ENCODE measurements at places on chromosomes 4 and X.

GRCh38 chr4:188032170-188032569 lies 36.6 kb downstream of the ZFP42 start:
- no peak for DNase-seq

DNA sequence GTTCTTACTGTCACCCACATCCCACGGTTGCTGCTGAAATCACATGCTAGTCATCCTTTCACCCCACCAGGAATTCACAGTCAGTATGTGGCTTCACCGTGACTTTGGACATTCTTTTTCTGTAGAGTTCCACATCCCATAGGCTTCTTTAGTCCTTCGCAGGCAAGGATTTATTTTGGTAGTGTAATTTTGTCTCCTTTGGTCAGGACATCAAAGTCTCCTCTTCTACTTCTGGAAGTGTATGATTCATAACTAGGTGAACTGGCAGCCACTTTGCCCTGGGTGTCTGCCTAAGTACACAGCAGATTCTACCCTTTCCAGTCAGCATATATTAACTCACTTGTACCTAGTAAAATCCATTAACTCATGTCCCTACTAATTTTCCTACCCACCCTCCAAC lies 38.3 kb upstream of the MMAA start:
- no peak for DNase-seq

- no peak for DNase-seq
Measured at GRCh38 chrX:25296850-25297249, 281.1 kb upstream of the ARX start.

DNA sequence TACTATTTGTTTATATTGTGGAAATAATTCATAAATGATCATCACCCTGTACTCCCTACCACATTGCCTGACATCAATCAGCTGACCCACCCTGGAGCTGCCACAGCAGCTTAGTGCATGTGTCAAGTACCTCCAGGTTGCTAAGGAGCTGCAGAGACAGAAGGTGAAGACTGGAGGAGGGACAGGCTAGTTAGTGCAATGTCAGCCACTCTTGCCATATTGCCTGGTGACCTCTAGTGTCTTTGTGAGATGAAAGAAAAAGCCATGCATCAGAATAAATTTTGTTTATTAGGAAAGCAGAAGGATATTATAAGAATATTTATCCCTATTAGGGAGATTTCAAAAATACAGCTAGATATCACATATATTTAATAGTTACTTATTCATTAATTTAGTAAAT lies 243.9 kb upstream of the FAT4 start:
- no peak for DNase-seq

DNA sequence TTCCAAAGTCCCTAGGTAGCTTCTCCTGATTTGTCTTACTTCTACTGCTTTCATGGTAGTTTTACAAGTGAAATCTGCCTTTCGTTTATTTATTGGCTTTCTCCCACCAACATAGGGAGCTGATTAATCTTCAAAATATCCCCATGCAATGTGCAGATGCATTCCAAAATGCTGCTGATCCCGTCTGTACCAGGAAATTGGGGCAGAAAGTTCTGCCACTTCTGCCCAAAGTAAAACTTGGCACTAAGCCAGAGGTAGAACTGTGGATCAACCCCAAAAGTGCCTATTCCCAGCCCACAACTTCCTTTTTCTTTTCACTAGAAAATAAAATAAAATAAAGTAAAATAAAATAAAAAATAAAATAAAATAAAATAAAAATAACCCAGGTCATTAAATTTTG lies 47.3 kb upstream of the PPARGC1A start:
- no peak for DNase-seq

- DNase-seq, result no peak
Measured at GRCh38 chr4:25879587-25879986, 16.8 kb upstream of the SEL1L3 start.

DNA sequence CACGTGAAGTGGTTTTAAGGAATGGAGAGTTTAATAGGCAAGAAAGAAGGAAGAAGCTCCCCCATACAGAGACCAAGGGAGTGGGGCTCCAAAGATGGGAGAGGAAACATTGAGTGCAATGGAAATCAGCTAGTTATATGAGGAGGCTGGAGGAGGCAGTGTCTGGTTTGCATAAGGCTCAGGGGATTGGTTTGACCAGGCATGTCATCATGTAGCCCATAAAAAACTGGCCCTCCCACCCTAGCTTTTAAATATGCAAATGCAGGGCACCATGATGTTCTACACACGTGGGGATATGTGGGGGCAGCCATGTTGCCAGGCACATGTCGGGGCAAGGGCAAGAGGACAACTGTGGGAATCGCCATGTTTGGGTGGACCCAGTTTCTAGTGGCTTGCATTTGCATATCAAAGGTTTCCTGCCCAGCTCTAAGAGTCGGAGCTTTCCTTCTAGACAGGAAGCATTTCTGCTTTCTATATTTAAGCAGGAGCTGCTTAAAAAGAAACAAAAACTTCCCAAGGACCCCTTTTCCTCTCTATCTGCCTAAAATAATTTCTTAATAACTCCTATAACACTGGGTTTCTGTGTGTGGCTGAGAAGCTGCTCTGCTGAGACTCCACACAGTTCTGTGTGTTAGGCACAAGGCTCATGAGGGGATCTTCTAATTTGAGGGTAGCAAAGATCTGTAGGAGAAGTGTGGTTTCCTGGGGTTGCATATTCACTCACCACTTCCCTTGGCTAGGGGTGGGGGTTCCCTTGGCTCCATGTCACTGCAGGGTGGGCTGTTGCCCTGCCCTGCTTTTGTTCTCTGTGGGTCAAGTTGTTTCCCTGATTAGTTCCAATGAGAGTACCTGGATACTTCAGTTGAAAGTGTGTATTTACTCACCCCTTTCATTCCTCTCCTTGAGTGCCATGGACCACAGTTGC lies 113.5 kb downstream of the VSIG4 start:
- DNase-seq, result peak; percentile 72

DNA sequence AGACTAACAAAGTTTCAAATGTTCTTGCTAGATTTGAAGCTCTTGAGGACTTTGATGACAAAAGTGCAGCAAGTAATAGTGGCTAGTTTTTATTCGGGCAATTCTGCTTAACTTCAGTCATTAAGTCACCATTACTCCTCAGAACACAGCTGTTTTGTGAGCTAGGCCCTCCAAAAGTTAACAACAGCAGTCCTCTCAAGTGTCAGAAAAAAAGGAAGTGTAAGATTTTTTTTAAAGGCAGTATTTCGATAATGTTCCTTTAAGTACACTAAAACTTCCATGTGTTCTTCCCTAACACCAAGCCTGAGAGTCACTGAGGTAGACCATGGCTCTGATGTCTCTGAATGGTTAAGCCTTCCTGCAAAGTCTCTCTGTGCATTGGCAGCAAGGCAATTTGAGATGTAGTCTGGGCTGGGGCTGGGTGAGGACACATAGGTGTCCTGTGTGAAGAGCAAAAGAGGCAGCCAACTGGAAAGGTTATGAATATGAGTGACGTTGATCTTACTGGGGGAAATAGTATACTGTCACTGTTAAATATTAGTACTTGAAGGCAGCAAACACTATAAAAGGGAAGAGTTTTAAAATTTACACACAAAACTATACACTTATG lies 174.0 kb upstream of the MAP3K15 start:
- no peak for DNase-seq

DNA sequence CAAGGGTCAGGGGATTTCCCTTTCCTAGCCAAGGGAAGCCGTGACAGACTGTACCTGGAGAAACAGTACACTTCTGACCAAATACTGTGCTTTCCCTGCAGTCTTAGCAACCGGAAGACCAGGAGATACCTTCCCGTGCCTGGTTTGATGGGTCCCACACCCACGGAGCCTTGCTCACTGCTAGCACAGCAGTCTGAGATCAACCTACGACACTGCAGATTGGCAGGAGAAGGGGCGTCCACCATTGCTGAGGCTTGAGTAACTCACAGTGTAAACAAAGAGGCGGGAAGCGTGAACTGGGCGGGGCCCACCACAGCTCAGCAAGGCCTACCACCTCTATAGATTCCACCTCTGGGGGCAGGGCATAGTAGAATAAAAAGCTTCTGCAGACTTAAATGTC lies 48.7 kb upstream of the SRD5A3 start:
- DNase-seq, result no peak

GRCh38 chrX:72021975-72022374 lies 109.7 kb downstream of the RTL5 start:
- DNase-seq, result peak; percentile 22

DNA sequence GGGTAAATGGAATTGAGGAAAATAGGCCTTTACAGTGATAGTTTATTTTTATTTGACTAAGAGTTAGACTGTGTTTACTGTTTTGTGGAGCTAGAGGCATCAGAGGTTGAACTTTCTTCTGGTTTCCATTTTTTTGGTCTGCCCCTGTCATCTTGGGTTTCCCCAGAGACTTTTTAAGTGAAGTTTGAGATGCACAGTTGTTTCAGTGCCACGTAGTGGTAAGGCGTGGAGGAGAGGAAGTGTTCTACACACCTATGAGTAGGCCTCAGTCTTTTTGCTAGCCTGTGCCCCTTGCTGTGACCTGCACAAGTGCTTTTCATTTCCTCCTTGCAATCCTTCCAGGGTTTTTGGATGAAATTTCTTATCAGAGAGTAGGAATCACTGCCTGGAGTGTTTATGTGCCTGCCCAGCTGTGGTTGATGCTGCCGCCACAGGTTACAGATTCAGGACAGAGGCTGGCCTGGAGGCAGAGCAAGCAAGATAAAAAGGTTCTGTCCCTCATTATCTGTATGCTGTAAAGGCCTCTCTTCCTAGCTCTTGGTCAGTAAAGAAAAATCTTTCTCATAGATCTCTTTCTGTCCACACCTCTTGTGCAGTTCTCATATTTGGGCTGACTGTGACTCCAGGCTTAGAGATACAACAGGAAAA lies 12.5 kb upstream of the HSFX4 start:
- DNase-seq, result no peak

- no peak for DNase-seq
Measured at GRCh38 chrX:22320236-22320873, 47.6 kb downstream of the CBLL2 start.

GRCh38 chr4:13849778-13850177 lies 222.3 kb upstream of the BOD1L1 start:
- DNase-seq, result no peak

DNA sequence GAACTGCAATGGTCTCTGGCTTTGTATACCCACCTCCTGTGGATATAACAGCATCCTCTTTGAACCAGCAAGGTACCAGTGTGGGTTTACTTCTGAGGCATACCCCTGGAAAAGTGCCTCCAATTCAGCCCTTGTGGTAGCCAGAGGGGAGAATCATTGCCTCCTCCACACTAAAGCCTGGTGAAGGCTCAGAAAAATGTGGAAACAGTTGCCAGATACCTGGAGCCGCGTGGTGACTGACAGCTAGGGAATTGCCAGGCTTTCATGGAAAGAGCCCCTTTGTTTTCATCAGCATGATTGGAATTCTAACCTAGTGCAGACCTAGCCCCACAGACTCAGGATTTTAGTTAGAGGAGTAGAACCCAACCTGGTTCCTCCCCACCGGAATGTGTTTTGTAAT lies 168.6 kb upstream of the KLF3 start:
- DNase-seq, result no peak

- no peak for DNase-seq
Measured at GRCh38 chr4:3703343-3703676, 62.9 kb upstream of the ADRA2C start.

GRCh38 chr4:83589279-83589678 lies 53.4 kb downstream of the GPAT3 start:
- no peak for DNase-seq

DNA sequence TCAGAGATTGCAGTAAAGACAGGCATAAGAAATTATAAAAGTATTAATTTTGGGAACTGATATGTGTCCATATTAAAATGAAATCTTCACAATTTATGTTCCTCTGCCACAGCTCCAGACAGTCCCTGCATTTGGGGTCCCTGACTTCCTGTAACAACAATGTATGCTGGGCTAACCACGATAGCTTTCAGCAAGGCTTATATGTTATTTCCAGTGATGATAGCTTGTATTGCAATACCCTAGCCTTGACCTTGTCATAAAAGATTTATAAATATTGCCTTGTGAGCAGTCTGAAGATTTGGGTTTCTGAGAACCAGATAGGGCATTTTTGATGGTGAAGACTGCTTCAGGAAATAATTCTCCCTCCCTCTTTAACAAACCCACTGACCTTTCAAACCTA lies 129.5 kb downstream of the PCDH10 start:
- no peak for DNase-seq

DNA sequence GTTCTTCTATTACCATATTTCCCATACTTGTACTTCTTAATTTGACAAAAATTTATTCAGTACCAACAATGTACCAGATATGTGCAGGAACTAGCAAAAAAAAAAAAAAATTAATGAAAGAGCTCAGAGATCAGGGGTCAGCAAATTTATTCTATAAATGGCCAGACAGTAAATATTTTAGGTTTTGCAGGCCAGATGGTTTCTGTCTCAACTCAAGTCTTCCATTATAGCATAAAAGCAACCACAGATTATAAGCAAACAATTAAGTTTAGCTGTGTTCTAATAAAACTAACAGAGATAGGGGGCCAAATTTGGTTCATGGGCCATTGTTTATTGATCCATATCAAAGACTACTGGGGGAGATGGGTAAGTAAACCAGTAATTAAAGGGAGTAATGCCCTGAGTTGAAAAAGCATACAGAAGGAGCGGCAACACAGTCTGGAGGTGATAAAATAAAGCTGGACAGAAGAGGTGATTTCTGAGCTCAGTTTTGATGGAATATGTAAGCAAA lies 19.3 kb downstream of the NEK1 start:
- no peak for DNase-seq

DNA sequence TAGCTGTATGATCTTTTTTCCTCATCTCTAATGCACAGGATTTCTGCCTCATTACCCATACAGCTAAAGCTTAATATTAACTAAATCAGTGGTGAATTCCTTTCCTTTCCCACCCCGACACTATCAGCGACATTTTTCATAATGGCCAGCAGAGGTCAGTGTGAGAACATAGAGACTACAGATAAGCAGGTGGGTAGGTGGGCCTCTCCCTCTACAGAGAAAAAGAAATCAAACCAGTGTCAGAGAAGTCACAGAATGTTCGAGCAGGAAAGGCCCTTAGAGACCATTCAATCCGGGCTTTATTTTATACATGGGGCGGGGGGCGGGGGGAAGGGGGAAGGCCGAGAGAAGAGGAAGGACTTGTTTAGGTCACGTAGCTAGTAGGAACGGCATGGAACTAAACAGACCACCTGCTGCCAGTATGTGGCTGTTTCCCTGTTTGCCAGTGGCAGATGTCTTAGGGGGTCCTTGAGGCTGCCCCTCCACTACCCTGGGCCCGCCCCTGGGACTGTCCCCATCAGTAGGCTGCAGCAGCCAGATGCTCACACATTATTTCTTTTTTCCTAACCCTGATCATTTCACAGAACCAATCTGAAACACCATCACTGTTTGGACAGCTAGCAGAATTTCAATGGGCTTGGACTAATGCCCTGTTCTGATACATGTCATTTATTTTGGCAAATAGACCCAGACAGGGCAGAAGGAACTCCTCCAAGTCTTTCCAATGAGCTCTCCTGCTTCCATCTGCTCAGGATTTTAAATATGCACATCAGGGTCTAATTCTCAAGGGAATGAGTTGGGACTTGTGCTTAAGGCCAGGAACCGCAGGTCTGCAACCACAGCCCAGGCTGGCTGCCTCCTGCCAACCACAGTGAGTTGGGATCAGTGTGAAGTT lies 133.4 kb downstream of the ATG4A start:
- peak; percentile 25 for DNase-seq

DNA sequence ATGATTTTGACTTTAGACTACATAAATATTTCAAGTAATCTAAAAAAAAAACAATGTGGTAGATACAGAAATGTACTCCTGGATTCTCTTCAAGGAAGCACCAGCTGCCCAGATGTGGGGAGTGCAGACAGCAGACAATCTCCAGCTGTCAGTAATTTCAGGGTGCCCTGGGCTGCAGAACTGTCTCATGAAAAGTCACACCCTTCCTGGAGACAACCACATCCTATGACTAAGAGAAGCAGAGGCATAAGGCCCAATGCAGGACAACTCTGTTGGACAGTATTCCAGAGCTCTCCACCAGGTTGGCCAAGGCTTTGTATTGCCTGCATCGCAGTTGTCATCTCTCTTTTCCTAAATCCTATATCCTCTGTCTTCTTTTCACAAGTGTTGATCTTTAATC lies 34.4 kb upstream of the BLTP1 start:
- DNase-seq, result peak; percentile 37
